Right atrium auricular region (tissue), 2 donors: ENCODE measurements at places on chromosomes 4 and X.

DNA sequence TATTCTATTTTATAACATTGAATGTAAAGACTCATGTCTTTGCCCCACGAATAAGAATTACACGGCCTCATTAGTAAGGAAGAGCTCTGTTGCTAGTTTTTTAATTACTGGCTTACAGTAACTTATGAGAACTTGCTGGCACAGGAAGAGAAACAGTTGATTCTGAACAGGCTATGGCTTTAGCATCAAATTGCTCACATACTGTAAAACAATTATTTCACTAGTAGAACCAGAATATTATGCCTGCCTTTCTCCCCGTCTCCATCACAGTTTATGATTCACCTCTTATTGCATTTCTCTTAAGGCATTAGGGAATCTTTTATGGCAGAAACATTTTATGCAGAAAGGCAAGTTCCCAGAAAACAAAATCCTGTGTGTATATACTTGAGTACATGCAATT, 126.1 kb downstream of the SPRY1 start:
- no peak for DNase-seq

DNA sequence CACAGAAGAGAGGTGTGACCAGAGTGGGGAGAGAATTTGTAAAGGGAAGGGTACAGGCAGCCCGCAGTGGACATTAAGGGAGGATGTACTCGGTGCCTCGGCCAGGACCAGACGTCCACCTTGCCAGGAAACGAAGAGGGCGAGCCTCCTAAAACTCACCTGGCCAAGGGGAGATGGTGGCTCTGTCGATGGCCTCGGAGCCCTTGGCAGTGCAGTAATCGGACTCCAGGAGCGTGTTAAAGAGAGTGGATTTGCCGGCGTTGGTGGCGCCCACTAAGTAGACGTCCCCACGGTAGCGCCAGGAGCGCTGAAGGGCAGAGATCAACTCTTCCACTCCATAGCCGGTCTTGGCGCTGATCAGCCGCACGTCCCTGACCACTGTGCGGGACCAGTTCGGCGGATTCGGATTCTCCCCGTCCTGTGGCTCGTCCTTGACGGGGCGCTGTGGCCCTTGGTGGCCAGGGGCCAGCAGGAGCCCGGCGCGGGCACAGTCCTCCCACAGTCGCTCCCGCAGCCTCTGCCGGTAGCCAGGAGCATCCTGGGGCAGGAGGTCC, 1.0 kb downstream of the NOA1 start:
- DNase-seq = no peak

DNA sequence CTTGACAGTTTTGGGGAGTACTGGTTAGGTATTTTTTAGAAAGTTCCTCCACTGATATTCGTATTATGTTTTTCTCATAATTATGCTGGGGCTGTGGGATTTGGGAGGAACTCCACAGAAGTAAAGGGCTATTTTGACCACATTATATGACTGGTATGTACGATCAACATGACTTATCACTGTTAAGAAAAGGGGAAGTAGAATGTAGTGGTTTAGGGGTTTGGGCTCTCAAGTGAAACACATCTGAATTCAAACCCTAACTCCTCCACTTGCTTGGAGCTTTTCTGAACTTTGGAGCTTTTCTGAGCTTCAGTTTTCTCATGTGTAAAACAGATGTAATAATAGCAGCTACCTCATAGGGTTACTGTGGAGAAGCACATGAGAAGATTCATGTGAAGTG, 96.4 kb upstream of the C1GALT1C1 start:
- DNase-seq = no peak

DNA sequence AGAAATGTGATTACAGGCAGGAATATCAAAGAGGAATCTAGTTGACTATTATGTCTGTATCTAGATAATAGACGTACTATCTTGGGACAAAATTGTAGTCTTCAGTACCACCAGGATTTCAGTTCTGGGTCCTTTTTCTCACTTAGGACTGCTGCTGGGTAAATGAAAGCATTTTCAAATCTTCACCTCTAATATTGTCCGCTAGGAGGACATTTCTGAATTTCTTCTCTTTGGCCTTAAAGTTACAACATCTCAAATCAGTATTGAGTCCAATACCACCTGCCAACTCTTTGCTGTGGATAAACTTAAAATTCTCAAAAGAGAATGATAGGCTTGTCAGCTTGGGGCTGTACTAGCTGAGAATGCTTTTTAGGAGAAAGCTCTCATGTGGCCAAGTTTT, 6.0 kb downstream of the FGF16 start:
- DNase-seq = no peak

DNA sequence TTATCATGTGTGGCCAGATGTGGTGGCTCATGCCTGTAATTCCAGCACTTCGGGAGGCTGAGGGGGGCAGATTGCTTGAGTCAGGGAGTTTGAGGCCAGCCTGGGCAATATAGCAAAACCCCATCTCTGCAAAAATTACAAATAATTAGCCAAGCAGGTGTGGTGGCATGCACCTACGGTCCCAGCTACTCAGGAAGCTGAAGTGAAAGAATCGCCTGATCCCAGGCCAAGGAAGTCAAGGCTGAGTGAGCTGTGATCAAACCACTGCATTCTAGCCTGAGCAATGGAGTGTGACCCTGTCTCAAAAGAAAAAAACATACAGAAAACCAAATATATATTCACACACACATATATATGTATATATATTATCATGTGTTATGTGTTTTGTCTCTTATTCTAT, 15.0 kb downstream of the APELA start:
- no peak for DNase-seq

GRCh38 chr4:1244081-1244977, 4.6 kb downstream of the CTBP1 start:
- no peak for DNase-seq

DNA sequence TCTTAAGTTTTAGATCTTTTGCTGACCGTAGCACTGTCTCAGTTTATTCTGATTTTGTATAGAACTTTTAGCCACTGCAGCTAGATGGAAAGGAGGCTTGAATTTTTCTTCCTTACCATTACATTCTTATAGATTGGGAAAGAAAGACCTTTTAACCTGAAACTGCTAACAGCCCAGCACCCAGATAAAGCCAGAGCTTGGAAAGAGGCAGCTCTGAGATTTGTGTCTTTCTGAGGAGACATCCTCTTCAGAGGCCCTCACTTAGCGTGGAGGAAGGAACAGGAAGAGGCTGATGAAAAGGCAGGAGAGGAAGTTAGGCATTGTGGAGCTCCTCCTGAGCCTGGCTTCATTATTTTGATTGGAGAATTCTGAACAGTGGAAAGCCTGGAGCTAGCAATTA, 35.1 kb downstream of the ATG4A start:
- no peak for DNase-seq

GRCh38 chrX:3044671-3045070, 3.4 kb downstream of the ARSF start:
- DNase-seq = no peak

DNA sequence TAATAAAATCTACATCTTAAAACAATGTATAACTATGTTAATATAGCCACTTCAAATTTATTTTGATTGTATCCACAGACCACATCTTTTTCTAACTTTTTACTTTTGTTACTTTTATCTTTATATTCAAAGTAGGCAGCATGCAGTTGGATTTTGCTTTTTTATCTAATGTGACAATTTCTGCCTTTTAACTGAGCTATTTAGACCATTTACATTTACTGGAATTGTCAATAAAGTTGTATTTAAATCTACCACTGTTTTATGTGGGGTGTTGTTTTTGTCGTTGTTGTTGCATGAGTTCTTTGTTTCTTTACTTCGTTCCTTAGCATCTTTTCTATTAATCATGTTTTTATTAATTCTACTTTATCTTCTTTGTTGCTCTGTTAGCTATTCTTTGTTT, 42.0 kb downstream of the NEUROG2 start:
- no peak for DNase-seq

GRCh38 chr4:122652379-122652778, 31.5 kb upstream of the IL21 start:
- DNase-seq = no peak
